ENCODE measurements at places on chromosomes 7 and 10.

- DNase-seq: no peak
These were observed 835 bp upstream of the DGKI start for GRCh38 chr7:137847568-137848050.

GRCh38 chr7:130491841-130492522, at the start of gene MEST:
MEST (plus strand) TSS chr7:130492085; CDS start chr7:130492314, 229 bp downstream.
- no peak for DNase-seq

DNA sequence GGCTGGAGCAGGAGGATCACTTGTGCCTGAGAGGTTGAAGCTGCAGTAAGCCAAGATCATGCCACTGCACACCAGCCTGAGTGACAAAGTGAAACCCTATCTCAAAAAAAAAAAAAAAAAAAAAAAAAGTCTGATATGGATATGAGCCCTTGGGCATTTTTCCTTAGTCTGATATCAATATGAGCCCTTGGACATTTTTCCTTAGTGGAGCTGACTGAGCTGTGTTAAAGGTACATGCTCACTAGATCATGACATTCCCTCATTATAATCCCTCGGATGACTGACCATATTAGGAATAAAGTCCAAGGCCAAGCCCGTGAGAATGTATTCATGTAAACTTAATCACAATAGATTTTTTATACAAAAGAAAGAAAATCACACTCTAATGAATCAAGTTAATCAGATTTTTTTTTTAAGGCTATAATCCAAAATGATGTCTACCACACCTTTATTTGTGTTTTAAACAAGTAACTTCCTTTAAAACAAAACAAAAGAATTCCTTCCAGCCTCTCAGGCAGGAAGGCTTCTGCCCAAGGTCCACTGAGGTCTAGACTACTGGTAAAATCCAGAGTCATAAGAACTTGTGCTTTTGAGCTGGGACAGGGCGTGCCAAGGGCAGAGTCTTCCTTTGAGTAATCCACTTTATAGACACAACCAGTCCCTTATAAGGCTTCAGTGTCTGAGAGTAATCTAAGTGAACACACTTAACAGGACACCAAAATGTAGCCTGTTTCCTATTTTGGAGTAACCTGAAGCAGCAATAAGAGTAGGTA, 5.5 kb downstream of the PPA1 start:
- no peak for DNase-seq

DNA sequence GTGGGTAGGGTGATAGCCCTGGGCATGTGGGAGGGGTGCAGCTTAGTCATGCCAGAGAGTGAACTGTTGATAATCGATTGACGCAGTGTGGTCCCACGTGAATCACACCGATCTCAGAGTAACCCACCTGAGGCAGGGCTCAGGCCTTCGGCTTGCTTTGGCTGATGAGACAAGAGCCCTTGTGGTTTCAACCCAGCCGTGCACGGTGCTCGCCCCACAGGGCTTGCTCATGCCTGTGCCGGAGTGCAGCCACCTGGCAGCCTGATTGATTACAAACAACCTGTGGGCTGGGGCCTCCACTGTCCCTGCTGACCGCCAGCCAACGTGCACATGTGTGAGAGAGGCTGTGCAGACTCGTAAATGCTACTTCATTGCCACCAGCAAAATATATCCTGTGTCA, 144.9 kb upstream of the ADARB2 start:
- no peak for DNase-seq

GRCh38 chr10:9076066-9076465, 1021.6 kb downstream of the GATA3 start:
- DNase-seq: no peak

DNA sequence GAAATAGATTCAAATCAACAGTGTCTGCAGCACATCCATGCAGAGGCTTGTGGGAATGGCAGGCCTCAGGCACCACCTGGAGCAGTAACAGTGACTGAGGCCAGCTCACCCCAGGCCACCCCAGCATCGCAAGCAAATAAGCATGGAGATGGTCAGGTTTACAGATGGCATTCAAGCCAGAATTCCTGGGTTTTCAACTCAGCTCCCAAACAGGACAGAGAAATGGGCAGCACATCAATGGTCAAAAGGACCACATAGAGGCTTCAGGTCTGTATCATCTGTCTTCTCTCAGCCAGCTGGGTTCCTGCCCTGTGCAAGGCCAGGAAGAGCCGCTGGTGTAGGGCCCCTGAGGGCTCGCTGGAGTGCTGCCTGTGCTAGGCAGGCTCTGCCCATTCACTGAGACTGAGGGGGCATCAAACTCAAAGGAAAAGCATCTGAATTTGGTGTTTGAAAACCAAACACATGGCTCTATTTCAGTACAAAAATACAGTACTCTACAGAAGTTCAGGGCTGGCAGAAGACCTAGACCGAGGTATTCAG, 112.5 kb downstream of the KMT2E start:
- DNase-seq: no peak

GRCh38 chr10:11835704-11836103, 12.5 kb downstream of the PROSER2 start:
- no peak for DNase-seq

- DNase-seq: no peak
These were observed 3.7 kb downstream of the NAMPT start for GRCh38 chr7:106281127-106281526.

- no peak for DNase-seq
These were observed 314.1 kb downstream of the WDR11 start for GRCh38 chr10:121165276-121165675.

DNA sequence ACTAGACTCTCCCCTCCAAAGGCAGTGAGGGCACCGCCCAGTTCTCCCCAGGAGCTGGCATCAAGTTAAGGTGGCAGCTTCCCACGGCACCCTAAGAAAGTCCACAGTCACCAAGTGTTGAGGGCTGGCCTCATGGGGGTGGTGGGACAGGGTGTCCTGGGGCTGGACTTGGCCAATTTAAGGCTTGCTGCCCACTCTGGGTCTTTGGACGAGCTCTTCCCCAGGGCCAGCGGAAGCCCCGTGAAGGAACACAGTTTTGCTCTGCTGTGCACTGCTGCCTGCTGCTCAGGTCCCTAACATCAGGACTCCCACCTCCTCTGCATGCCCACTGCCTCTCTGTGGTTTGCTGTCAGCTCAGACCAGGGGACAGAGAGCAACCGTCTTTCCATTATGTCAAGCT, 57.3 kb upstream of the TMEM72 start:
- DNase-seq: no peak

DNA sequence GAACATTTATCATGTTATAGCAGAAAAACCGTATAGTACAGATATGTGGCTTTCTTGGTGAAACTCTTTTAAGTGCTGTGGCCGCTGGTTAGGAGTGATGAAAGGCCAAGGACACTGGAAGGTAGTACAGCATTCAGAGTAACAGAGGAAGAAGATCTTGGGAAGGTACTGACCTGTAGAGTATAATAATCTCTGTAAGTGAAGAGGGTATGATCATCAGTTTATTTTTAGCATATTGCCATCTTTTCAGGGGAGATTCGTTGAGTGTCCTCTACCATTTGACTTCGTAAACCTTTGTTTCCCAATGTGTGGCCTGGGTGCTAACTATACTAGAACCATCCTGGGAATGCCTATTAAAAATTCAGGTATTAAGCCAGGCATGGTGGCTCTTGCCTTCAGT, 44.6 kb downstream of the WAC start:
- DNase-seq: no peak

GRCh38 chr7:37683246-37684120, at the start of gene GPR141:
GPR141 (plus strand) TSS chr7:37683766; CDS start chr7:37740394, 56,628 bp downstream.
- DNase-seq: no peak

DNA sequence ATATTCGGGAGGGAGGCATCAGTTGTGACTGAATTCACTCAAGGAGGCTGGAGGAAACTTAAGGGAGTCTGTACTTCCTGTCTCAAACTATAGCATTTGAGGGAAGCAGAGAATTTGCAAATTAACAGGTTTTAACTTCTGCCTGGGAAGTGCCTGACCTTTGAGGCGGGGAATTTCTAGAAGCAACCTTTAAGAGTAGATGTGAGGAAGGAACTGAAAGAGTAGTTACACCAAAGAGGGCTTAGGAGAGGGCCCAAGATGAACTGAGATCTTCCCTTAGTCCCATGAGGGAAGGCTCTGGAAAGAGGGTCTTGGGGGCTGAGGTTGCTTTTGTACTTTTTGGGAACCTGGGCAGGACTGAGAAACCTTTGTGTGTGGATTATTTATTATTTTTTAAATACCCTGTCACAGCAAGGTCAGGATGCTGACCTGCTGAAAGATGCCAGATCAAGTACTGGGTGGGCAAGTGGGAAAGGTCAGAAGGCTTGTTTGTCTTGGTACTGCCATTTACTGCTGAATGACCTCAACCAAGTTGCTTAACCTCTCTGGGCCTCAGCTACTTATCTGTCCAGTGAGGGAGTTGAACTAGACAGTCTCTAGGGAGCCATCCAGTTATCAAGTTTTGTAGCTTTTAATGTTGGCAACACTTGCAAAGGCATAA, 2.4 kb downstream of the GPR158 start:
- no peak for DNase-seq

DNA sequence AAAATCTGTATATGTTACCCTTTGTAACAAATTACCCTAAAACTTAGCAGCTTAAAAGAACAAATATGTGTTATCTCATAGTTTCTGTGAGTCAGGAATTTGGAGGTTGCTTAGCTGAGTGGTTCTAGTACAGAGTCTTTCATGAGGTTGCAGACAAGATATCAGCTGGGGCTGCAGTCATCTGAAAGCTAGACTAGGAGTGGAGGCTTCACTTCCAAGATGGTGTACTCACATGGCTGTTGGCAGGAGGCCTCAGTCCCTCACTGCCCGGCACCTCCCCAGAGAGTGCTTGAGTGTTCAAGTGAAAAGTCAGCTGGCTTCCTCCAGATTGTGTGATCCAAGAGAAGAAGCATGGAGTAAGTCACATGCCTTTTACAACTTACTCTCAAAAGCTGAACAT, 16.9 kb upstream of the GGCT start:
- no peak for DNase-seq

DNA sequence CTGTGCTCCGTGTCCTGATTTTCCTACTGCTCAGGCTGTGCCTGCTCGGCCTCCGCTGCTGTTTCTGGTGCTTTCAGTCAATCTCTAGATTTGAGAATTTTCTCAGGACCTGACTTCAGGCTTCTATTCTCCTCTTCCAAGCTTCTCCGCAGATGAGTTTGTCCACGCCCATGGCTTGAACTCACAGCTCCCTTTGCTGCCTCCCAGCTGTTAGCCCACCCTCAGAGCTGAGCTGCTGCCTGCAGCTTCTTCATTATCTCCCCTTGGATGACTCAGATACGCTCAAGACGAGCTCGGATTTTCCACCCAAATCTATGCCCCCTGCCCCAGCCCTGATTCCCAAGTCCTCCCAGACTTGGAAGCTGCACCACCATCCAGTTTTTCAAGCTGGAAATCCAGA, 104.7 kb downstream of the FGFR2 start:
- no peak for DNase-seq

DNA sequence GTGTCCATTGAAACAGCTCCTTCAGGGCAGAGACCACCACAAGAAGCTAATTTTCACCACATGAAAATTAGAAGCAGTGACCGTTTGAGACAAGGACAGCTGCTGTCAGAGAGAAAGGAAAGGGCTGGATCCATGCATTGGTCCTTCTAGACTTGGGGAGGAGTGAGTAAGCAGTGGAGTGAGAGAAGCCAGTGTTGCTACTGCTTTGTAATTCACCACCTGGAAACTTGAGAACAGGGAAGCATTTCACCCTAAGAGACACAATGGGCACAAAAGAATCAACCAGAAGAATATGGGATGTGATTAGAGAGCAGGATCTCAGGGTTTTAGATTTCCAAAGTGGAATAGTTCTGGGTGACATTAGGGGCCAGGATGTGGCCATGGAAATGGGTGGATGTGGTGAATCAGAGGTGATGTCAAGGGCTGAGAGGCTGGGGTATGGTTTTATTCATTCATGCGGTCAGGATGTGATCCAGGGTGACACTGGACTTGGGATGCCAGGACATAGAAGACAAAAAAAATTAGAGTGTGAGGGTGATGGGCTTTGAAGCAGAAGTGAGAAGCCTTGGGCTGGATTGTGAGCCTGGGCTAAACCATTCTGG, 61.6 kb downstream of the DENND11 start:
- DNase-seq: no peak

DNA sequence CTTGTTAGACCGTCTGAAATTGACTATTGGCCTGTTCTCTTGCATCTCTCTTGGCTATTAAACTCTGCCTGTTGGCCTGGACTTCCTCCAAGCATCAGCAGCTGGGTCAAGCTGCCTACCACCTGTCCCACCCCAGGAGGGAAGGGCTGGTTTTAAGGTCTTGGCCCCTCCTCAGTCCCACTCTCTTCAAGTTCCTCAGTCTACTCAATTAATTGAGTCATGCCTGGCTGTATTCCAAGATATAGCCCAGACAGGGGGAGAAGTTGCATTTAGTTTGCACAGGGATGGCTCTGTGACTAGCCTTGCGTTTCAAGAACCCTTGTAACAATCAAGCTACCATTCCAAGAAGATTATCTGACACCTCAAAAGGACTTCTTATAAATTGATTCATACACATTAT, 113.8 kb upstream of the GLI3 start:
- DNase-seq: no peak

DNA sequence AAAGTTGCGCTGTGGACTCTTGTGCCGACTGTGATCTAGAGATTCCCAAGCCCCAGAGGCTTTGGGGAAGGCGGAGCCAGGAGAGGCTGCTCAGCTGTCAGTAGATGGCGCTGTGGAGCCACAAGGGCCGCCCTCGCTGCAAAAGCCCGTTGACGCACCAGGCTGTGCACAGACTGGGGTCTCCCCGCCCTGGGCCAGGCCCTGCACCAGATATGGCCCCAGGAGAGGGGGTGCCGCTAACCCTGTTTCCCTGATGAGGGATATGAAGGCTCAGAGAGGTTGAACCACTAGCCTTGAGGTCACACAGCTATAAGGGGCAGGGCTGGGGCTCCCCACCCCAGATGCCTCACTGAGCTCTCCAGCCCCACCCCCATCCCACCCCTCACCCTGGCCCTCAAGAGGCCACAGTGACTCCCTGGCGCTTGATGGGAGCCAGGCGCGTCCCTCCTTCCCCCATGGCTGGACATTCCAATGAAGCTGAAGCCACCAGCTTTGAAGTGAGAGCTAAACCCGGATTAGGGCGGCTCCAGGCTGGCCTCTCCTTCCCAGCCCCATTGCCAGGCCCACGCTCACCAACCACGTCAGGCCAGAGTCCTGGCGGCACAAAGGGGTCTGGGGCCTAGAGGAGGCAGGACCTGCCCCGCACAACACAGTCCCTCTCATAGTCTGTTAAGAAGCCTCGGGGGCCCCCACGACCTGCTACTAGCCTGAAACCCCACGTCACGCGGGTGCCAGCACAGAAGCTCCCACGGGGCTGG, 26.4 kb downstream of the MYL10 start:
- no peak for DNase-seq

- DNase-seq: no peak
These were observed 90.6 kb downstream of the MARCHF5 start for GRCh38 chr10:92381543-92381954.

Data from 8988T (cell line).